ENCODE measurements at places on chromosomes 16 and 17.

GRCh38 chr17:61793565-61793964 lies 69.8 kb downstream of the BRIP1 start:
- no peak for DNase-seq

DNA sequence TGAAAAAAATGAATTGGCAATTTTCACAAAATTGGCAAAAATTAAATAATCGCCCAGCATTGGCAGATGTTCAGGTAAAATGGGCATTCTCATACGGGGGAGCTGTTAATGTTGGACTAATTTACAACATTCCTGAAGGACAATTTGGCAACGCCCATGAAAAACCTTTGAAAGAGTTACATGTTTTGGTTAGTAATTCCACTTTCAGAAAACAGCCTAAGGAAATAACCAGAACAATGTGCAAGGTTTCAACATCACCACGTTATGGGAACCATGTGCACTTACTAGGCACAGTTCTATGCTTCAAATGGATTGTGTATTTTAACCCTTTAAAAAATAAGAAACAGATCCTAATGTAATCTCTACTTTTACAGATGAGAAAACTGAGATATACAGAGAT lies 62.7 kb downstream of the CDYL2 start:
- DNase-seq: no peak

GRCh38 chr16:88503374-88503770 lies 50.3 kb downstream of the ZFPM1 start:
- no peak for DNase-seq

- DNase-seq: no peak
These were observed 8.1 kb downstream of the NOL11 start for GRCh38 chr17:67725807-67726206.

DNA sequence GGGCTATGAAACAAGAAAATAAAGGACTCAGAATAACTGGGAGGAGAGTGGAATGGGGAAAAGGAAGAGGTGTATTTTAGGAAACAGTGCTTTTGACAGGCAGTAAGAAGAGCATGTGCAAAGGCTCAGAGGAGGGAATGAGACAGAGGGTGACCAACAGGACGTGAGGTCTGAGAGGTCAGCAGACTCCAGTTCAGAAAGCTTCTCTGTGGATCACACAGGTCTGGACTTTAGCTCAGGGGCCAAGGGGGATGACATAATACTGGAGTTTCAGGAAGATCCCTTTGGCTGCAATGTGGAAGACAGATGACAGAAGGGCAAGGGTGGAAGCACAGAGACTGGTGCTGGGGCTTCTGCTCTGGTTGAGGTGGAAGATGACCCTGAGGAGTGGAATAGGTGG lies 489.9 kb upstream of the CDH5 start:
- no peak for DNase-seq

DNA sequence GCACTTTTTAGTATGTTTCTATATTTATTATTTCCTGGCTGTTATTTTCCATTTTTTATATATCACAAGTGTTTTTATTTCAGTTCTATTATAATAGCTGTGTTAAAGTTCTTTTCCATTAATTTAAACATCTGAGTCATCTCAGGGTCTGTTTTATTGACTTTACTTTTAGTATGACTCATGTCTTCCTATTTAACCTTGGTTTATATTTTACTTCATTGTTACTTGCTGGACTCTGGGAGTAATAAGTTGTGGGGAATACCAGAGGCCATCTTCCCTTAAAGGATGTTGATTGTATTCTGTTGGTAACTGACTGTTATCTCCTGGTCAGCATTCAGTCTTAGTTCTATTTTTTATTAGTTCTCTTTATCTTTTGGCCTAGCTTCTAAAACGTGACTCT lies 1508.2 kb downstream of the CDH11 start:
- no peak for DNase-seq
